ENCODE measurements at places on chromosomes 7 and 10. TPM values are rescaled to one million over a fixed set of nuclear protein-coding genes. Genes with fewer than 3 reads are reported as not detected.

Gene DNAAF5
- 11.6 TPM for polyA plus RNA-seq

Gene CADPS2
- polyA plus RNA-seq: 26.6 TPM

Gene DUS4L
- 3.5 TPM for polyA plus RNA-seq

Gene P4HA1
- 32.5 TPM for polyA plus RNA-seq

Gene CYP2C18
- polyA plus RNA-seq: 69.7 TPM

Gene CRPPA
- 0.45 TPM for polyA plus RNA-seq

Gene ENKUR
- 0.10 TPM for polyA plus RNA-seq

Gene GIMAP5
- 4.9 TPM for polyA plus RNA-seq

Gene TMEM184A
- 51.2 TPM for polyA plus RNA-seq

DNA sequence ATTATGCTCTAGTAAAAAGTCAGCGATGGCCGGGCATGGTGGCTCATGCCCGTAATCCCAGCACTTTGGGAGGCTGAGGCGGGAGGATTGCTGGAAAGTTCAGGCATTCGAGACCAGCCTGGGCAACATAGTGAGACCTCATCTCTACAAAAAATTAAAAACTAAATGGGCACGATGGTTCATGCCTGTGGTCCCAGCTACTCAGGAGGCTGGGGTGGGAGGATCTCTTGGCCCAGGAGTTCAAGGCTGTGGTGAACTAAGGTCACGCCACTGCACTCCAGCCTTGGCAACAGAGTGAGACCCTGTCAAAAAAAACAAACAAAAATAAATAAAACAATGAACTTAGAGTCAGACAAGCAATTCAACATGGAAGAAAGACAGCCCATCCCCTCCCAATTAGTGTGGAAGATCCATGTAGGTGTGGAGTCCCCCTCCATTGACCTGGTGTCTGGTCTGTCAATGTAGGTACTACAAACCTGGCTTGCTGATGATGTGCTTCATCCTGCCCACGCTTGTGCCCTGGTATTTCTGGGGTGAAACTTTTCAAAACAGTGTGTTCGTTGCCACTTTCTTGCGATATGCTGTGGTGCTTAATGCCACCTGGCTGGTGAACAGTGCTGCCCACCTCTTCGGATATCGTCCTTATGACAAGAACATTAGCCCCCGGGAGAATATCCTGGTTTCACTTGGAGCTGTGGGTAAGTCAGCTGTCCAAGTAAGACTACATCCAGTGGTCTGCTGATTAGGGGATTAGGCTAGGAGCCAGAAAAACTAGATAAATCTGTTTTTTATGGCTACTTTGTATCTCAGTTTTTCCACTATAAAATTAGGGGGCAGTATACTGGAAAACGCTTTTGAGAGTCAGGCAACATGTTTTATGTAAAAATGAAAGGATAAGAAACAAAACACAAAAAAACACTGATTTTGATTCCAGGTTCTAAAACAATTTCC, 9.3 kb downstream of the SCD start:
- DNase-seq: no peak

DNA sequence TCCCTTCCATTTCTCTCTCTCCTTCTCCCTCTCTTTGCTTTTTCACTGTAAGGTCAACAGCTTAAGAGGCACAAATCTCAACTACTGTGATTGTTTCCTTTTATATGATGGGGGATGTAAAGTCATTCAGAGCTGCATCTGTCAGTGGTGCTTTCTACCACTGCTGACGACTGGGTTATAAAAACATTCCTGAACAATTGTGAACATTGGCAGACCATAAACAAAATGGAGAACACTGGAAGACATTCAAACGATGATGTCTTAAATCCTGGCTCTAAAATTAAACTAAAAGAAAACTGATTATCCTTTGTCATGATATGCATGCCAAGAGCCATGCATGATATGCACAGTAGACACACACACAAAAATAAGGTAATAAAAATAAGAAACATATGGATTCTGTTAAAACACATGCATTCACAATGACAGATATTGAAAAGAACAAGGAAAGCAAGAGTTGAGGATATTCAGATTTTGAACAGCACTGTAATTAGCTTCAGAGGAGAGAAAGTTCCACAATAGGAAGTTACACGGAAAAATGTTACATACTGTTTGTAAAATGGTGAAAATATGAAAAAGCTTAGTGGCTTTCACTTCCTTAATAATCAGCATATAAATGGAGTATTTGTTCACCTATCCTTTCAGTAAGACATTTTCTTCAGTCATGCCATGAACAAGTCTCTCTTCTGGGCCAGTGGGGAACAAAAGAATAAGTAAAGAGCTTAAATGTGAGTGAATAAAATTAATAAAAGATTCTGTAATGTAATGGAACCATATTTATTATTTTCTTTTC, 89.2 kb downstream of the RNLS start:
- DNase-seq: no peak

GRCh38 chr10:59561477-59562121, 148.1 kb downstream of the SLC16A9 start:
- DNase-seq: no peak

- no peak for DNase-seq
Measured at GRCh38 chr7:150787321-150788281, 12.6 kb downstream of the TMEM176B start.

- DNase-seq: no peak
Measured at GRCh38 chr10:114723991-114724715, 66.1 kb upstream of the ABLIM1 start.

DNA sequence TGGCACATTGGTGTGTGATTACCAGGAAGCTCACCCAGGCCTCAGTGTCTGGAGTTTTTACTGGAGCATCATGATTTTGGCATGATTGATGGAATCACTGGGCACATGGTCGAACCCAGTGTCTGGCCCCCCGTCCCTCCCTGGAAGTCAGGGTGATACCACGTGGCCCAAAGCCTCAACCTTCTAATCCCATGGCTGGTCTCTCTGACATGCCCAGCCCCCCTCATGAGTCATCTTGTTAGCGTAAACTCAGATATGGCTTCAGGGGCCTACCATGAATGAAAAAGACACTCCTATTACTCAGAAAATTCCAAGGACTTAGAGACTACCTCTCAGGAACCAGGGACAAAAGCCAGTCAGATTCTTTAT, 109.3 kb downstream of the GRK5 start:
- no peak for DNase-seq

DNA sequence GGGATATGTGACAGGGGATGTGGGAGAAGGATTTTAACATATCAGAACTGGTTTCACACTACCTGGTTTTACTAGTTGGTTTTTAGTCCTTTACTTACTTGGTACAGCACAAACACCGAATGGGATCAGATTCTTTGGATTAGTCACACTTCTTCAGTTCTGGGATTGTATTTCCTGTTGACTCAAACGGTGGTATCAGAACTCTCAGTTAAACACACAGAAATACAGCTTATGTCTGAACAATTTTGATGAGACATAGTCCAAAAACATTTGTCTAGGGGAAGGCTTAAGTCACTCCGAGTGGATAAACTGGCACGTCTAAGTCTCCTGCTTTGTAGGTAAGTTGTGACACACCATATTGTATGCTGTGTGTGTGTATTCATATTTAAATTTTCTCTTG, 480.5 kb downstream of the PHTF2 start:
- DNase-seq: no peak

DNA sequence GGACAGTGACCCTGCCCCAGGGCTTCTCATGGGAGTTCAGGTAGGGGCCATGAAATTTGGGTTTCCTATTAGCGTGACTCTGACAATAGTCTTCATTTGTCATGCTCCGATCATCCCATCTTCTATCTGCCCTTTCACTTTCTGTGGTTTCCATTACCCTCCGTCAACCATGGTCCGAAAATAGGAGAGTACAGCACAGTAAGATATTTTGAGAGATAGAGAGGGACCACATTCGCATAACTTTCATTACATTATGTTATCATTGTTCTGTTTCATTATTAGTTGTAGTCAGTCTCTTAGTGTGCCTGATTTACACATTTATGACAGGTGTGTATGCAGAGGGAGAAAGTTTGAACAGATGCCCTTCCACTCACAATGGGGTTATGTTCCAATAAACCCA, 649.2 kb downstream of the SDK1 start:
- no peak for DNase-seq

DNA sequence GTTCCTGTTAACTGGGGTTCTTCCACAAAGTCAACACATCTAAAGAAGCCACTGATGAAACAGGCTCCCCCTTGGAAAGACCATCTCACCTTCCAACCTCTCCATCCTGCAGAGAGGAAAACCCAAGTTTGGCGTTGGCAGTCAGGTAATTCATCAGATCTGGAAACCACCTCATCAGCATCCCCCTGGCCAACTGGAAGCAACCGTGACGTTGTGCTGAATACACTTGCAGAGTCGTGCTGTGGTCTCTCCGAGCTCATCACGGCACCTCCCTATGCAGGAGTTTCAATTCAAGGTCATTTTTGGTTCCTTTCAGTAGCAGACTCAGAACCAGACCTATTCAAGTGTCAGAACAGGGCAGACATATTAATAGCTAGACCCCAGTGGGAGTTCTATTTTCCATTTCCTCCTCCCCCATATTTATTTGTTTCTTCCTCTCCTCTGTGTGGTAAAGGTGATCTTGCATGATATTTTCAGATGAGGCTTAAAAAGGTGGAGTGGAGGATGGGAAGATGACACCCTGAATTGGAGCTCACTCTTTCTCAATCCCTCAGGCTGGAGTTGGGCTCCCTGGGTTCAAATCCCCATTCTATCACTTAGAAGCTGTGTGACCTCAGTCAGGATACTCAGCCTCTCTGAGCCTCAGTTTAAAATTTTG, 149.1 kb upstream of the ADO start:
- no peak for DNase-seq

GRCh38 chr10:30231071-30231652, 117.9 kb downstream of the MTPAP start:
- DNase-seq: peak; percentile 53

DNA sequence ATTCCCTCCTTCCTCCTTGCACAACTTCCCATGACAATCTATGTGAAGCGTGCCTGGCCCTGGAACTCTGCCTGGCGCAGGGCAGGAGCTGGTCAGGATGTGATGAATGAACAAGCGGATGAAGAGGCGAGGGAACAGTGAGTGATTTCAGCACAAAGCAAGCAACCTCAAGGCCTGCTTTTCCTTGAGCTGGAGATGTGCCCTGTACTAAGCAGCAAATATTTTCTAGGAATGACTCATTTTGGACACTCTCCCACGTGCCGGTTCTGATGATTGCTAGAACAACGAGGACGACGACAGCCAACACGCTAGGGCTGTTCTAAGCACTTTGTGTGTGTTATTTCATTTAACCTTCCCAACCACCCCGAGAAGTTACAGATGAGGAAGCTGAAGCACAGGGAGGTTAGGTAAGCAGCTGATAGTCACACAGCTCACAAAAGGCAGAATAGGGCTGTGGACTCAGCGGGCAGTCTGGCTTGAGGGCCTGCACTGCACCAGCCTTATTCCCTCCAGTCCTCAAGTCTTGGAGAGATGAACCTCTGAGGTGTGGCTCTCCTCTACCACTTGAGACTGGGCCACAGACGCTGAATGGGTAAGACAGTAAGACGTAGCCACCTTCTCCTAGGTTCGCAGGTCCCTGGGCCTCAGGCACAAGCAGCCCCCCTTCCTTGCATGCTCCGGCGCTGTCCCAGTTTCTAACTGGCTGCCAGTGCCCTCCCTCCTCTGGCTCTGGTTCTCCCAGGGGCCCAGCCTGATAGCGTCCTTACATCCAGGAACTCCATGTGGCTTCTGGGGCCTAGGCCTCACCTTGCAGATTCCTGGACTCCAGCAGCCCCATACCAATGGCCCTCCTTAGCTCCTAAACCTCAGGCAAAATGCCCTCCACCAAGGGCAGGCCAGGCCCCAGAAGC, 59.0 kb downstream of the YKT6 start:
- DNase-seq: no peak

GRCh38 chr10:33098951-33099663, 141.1 kb upstream of the ITGB1 start:
- DNase-seq: no peak

DNA sequence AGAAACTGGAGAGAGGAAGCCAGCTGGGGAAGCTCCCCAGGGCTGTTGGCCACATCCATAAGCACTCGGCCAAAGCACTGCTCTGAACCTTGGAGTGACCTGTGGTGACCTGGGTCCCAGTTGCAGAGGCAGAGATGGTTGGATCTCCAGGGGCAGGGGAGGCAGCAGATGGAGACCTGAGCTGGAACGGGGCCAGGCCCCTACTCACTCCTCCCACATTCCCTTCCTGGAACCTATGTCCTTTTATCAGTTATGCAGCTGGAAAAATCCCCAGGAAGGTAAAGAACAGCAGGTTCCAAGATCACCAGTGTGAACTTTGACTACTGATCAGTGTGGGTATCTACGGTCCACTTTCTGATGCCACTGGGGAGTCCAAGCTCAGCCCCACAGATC, 9.6 kb upstream of the PNLIPRP2 start:
- peak; percentile 76 for DNase-seq

DNA sequence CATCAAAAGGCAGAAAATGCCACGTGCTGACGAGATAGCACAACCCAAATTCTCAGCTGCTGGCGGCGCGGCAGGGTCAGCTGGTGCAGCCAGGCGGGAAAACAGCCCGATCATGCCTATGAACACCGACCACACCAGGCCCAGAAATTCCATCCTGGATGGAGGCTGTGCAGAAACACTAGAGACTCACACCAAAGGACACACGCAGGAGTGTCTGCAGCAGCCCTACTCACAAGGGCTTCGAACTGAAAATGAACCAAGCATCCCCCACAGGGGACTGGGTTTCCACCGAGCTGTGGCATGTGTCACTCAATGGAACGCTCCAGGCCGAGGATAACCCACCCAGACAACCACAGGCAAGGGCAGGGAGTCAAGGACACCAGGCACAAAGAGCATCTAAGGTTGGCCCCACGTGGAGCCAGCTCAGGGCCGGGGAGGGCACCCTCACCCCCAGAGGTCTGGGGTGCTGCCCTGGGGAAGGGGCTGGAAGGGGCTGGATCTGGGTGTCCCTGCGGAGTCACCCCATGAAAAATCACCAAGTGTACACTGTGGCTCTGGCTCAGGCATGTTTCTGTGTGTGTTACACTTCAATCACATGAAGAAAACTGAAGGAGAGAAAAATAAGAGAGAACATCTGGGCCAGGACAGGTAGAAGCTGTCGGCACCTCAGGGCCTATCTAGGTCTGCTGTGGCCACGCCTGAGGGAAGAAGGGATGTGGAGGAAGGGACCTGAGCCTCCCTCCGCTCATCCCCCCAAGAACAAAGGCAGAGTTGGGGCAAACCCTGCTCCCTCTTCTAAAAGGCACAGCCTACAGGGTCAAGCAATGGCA, 33.0 kb downstream of the RASGEF1A start:
- DNase-seq: no peak

GRCh38 chr7:98215561-98216495, 4.6 kb downstream of the BHLHA15 start:
- DNase-seq: no peak

DNA sequence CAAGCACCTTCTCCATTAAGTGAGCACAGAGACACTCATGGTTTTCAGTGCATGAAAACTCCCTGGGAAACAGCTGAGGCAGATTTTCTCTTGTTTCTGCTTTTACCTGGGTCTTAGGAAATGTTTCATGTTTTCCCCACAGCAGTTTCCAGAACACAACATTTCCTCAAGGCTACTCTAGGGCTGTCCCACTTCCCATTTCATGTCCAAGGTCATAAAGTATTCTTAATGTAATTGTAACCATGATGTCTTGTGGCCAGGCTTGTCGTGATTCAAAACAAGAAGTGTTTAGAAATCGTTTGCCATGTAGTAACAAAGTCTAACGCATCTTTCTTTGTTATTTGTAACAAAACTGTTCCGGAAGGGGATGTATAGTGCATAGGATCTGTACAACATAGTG, 83.8 kb upstream of the NRP1 start:
- no peak for DNase-seq

Measured in small intestine (tissue), 16 donors.